ENCODE measurements at places on chromosomes 6 and 20. TPM values are rescaled to one million over a fixed set of nuclear protein-coding genes. Genes with fewer than 3 reads are reported as not detected.

GRCh38 chr6:116363759-116364158 lies 7.0 kb upstream of the DSE start:
- DNase-seq, result no peak

- no peak for DNase-seq
Observed at GRCh38 chr6:111925296-111925695, 52.0 kb upstream of the FYN start.

The DEFB119 gene
- total RNA-seq, result not detected

The FUT9 gene
- total RNA-seq, result 0.59 TPM

DNA sequence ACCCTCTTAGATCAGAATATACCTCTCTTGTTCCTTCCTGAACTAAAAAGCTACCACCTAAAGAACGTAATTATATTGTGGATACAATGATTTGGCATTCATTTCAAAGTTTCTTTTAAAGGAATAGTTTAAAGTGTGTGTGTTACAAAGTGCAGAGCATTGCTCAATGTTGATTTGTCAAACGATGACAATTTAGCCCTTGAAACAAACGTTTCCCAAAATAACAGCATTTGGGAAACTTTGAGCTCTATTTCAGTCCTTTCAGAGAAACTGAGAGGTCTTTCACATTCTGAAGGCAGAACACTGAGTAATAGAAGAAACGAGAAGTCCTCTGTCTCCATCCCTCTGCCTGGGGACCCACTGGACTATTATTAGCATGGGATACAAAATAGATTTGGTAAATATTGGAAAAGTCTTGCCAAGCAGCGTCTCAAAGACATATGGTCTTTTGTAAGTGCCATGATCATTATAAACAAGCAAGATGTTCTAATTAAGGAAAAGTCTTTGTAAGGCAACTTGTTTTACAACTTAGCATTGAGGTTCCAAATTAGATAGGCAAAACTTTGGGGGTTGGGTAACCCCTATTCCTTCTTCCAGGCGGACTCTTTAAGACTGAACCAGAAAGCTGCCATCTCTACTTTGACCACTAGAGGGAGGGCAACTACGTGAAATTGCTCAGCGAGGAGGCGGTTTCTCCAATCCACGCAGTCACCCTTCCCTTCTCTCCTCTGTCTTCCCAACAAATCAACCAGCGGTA lies 208.8 kb downstream of the RNF144B start:
- peak; percentile 72 for DNase-seq

- DNase-seq, result no peak
Observed at GRCh38 chr6:142848156-142848555, 96.8 kb downstream of the HIVEP2 start.

The FAXC gene
- total RNA-seq, result 5.6 TPM

DNA sequence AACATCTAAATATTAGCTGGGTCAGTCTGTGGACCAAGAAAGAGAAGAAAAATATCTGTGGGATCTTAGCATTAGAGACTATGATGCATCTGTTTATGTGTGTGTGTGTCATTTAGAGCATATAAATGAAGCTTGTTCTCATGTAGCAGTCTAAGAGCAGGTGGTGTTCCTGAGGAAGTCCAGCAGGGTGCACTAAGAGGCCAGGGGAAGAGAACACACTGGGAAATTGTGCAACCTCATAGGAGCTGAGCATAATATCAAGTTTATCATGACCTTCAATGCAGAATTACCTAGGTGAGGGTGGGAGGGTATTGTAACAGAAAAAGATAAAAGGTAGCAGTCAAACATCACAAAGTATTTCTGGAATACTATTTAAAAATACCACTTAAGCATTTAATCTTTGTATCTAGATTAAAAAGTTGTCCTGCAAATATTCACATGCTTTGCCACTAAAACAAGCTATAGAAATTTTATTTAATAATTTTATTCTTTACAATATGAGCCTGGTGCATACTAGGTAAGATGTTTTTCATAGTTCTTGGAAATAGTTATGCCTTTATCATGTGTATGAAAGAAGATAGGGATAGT lies 80.5 kb downstream of the SMPDL3A start:
- DNase-seq, result no peak

GRCh38 chr6:39769012-39769411 lies 23.2 kb upstream of the DAAM2 start:
- no peak for DNase-seq

GRCh38 chr6:26629359-26629758 lies 30.2 kb downstream of the ZNF322 start:
- no peak for DNase-seq

The TMEM244 gene
- not detected for total RNA-seq

- no peak for DNase-seq
Observed at GRCh38 chr6:35470663-35471120, 2.5 kb downstream of the RPL10A start.

Data from suprapubic skin (tissue), 4 donors.